Astrocyte of the cerebellum (primary cell): ENCODE measurements at places on chromosomes 5 and 9.

DNA sequence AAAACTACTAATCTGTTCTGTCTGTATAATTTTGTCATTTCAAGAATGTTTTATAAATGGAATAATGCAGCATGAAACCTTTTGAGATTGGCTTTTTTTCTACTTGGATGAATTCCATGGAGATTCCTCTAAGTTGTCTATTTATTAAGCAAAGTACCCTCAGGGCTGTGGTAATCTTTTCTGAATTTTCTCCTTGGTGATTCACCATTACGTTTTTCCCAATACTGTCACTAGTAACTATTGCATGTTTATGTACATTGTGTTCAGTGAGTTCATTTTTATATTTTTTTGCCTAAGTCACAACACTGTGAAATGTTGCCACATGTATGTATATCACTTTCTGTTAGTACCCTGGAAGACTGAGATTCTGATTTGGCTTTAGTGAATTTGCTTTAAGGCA, 177.0 kb upstream of the GRIN3A start:
- DNase-seq = no peak

- no peak for DNase-seq
These were observed 461.0 kb downstream of the GADD45G start for GRCh38 chr9:90065851-90066250.

GRCh38 chr5:75566710-75567309, 44.4 kb upstream of the ANKDD1B start:
- DNase-seq = peak; percentile 93

GRCh38 chr5:152142840-152143469, 218.3 kb upstream of the GLRA1 start:
- DNase-seq = peak; percentile 57

- no peak for DNase-seq
These were observed 3.3 kb upstream of the AQP3 start for GRCh38 chr9:33450621-33451146.

- peak; percentile 15 for DNase-seq
These were observed 51.7 kb downstream of the CCNH start for GRCh38 chr5:87361031-87361445.
